ENCODE measurements at places on chromosomes 3 and 15.

- no peak for DNase-seq
Measured at GRCh38 chr3:11903047-11903446, 56.4 kb upstream of the TAMM41 start.

- no peak for DNase-seq
Measured at GRCh38 chr3:34547297-34547920, 749.0 kb downstream of the PDCD6IP start.

DNA sequence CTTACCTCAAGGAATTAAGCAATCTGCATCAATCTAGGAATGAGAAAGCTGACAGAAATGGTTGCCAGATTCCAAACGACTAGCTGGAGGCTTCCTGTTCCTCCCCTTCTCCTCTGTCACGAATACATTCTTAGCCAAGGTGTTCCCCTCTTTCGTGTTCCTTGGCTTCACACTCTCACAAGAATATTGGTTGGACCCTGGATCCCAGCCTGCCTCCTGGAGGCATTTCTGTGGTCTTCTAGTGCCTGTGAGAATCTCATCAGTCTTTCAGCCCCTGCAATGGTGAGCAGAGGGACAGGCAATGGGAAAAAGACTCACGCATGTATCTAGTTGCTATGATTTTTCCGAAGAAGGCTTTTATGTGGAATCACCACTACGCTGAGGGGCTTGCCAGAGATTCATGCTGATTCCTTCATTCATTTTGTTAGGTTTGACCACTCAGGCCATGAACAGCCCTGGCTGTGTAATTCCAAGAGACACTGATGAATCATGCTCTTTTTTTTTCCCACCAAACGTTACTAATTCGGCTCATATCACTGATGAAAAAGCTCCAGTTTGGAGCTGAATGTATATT, 1.6 kb upstream of the P3H2 start:
- no peak for DNase-seq

DNA sequence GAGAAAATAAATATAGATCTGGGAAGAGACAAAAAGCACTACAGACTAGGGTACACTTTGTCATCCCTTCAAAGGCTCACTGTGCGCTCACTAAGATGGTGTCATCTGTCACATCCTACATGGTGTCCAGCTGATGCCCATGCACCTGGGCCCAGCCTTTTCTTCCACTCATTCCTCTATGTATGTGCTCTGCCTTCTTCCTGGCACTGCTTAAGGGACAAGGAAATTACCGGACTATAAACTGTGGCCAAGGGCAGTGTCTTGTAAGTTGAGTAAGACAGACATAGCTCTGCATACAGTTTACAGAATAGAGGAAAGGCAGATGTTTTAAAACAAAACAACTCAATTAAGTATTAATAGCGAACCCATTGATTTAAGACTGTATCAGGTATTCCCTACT, 52.9 kb downstream of the ARHGAP31 start:
- no peak for DNase-seq

DNA sequence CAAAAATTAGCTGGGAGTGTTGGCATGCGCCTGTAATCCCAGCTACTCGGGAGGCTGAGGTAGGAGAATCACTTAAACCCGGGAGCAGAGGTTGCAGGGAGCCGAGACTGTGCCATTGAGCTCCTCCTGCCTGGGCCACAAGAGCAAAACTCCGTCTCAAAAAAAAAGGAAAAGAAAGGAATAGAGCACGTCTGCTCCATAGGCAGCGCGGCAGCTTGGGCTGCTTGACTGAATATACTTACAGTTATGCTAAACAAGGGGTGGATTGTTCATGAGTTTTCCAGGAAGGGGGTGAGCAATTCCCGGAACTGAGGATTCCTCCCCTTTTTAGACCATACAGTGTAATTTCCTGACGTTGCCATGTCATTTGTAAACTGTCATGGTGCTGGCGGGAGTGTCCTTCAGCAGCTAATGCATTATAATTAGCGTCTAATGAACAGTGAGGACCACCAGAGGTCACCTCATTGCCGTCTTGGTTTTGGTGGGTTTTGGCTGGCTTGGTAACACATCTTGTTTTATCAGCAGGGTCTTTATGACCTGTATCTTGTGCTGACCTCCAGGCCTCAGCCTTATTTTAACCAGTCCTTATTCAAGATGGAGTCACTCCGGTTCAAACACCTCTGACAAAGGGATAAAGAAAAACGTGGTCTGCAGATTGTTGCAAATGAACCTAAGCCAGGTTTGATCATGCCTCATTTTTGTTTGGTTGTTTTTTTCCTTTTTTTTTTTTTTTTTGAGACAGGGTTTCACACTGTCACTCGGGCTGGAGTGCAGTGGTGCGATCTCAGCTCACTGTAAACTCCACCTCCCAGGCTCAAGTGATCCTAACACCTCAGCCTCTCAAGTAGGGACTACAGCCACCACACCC, 24.9 kb upstream of the SENP5 start:
- DNase-seq, result no peak

DNA sequence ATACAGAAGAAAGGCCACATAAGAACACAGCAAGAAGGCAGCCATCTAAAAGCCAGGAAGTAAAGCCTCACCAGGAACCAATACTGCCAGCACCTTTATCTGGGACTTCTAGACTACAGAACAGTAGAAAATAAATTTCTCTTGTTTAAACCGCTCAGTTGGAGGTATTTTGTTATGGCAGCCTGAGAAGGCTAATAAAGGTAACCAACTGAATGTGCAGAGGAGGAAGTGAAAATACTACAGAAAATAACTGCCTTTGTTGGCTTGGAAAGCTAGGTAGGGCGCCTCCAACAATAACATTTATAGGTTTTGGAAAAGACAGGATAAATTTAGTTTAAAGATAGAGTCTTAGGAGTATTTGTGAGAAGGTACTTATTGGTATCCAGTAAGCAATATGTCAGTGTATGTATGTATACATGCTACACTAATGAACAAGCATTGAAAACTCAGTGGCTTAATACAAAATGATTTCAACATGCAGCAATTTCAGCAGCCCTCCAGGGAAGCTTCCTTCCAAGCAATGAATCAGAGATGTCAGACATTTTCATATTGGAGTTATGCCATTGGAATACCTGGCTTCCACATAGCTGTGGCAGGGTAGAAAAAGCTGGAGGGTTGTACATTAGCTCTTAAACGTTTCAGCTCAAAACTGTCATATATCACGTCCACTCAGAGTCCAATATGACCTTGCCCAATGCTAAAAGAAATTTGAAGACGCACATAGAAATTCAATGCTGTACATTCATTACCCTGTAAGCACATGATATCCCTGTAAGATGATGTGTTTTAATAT, 48.9 kb downstream of the ZBBX start:
- no peak for DNase-seq

- DNase-seq, result no peak
Measured at GRCh38 chr3:117355566-117355965, 646.0 kb downstream of the TUSC7 start.

DNA sequence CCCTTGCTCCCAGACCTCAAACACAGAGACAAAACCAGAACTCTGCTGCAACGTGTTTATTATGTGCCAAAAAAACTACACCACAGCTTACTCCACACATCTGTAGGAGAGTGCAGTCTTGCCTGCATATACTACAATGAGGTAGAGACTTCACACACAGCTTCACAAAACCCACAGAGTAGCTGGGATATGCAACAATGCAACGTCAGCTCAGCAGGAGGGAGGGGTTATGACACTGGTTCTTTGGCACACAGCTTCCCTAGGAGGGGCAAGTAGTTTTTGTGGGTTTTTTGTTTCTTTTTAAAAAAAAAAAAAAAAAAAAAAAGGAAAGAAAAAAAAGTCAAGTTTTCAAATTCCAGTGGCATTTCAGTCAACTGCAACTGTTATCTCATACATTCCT, 2.9 kb upstream of the RPS17 start:
- no peak for DNase-seq

DNA sequence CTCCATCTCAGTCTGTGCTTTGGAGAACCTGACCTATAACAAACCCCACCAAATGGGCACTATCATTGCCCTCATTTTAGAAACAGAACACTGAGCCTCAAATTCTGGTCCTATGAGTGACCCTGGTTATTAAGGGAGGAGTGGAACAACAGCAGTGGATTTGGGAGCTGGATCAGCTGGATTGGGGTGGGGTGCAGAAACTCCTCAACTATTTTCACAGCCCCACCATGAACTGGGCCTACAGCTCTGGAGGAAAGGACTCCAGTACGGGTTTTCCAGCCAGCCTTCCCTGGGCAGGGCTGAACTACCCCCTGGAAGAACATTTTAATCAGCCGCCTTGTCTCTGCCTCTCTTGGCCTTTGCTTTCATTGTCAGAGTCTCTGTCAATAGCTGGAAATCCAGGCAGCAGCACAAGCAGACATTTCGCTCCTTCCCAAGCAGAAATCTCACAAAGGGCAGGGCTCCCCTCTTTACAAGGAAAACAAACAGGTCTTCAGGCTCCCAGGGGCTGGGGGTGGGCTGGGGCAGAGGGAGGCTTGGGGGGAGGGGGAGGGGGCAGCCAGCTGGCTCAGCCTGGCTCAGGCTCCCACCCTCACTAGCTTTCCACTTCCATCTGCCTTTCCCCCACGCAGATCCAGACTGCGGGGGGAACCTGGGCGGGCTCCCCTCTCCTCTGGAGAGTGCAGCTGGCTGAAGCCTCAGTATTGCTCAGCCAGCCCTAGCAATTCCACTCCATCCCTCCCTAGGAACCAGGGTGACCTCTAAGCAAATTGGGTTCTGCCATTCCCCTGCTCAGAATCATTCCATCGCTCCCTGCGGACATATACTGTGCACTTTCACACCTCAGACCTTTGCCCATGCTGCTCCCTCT, 13.7 kb upstream of the TLE3 start:
- DNase-seq, result no peak

DNA sequence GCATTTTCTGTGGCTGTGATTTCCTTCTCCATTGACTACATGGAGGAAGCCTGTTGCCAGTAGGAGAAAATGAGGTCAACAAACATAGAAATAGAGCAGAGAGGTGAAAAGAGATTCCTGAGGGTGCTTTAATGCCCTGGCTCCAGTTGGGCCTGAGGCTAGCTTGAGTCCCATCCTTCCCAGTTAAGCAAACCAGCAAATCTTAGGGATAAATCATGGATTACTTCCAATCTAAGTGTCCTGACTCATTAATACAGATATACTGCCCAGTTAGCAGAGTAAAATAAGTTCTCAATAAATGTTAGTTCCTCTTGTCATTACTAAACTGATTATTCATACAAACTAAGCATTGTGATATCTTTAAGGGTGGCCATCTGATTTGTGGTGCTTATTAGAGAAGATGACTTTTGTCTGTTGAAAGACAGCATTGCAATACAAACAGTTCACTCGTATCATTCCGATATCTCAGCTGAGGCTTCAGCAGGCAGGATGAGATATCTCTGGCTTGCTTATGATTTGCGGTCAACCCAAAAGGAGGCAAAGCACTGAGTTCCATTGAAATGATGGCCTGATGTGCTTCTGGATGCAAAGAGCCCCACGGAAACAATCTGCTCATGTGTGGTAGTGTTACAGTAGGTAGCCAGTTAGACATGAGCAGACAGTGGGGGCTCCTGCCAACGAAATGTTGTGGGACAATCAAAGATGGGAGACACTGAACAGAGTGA, 6.6 kb upstream of the STARD5 start:
- DNase-seq, result no peak

DNA sequence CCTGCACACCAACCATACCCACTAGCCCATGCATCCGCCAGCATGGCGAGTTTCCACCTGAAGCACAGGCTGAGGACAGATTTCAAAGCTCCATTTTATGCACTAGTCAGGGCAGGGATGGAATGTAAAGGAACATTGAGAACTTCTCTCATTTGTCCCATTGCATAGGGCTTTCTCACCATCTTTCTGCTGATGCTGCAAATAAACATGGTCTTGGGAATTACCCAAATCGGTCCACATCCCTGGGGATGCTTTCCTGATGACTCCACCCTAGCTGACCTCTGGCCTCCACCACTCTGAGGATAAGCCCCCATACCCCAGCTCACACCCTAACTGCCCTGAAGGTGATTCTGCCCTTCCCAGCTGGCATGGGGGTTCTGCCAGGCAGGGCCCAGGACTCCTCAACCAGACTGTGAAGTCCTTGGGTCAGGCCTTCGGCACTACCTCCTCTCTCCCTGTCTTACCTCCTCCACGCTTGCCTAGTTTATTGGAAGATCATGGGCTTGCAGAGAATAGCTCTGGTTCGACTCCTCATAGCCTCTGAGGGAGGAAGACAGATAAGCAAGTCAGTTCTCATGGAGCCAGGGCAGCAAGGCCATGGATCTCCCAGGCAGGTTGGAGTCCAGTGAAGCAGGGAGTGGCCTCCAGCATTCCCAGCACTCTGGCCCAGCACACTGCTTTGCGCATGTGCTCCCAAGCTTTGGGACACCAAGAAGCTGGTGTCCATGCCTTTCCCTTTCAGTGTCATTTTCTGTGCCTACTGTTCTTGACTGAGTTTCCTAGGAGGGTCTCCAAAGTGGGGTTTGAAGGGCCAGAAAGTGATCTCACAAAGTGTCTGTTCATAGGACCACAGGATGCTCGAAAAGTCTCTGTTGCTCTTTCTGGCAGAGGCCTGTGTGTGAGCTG, 27.6 kb upstream of the XYLB start:
- DNase-seq, result no peak

DNA sequence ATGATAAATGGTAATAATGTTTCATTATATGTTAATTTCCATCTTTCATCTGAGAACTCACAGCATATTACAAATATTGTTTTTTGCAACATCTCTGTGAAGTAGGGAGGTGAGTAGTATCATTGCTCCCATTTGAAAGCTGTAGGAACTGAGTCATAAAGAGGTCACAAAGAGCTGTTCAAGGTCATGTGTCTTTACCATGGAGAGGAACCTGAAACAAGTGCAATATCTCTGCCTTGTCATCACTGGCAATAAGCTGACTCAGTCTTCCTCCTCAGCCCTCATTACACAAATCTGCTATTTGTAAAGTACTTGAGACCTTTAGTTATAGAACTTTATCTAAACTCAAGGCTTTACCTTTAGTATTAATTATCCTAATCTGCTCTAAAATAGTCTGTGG, 4.4 kb upstream of the ATP13A4 start:
- no peak for DNase-seq

DNA sequence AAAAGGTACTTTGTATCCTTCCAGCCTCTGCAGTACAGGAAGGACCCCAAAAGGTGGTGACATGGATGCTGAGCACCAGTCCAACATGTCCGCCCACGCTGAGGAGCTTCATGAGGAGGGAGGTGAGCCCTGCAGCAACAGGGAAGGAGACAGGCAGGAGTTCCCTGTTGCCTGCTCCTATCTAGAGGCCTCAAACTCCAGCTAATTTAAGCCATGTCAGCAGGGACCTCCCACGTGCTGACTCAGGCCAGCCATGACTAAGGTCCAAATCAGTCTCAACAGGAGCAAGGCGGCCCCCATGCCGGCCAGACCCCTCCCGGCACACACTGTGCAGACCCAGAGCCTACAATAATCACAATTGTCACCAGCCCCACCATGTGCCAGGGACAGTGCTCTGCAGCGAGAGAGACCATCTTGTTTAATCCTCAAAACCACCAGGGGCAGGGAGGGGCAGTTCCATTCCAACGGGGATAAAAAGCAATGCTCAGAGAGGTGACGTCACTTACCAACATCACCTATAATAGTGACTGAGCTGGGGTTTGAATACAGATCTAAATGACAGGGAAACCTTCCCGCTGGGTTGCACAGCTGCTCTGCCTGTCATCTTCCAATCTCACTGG, 54.5 kb upstream of the GATA2 start:
- DNase-seq, result no peak
